H9 (cell line): ENCODE measurements at places on chromosomes 6 and 20. TPM values are rescaled to one million over a fixed set of nuclear protein-coding genes. Genes with fewer than 3 reads are reported as not detected.

DNA sequence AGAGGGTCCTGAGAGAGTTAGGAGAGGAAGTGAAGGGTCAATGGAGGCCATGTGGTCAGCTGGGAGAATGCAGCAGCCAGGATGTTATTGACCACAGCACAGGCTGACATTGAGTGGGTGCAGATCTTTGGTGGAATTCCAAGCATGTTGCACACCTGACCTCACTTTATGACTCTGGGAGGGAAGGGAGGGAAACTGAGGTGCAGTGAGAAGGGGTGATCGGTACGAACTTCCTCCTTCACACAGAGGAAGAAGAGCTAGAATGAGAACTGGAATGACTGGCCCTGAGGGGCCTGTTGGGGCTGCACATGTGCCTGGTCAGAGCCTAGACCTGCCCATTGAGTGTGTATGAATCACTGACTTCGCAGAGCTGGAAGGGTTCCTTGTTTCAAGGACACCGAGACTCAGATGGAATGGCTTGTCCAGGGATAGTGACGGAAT lies 9.8 kb downstream of the FAM83D start:
- no peak for DNase-seq

DNA sequence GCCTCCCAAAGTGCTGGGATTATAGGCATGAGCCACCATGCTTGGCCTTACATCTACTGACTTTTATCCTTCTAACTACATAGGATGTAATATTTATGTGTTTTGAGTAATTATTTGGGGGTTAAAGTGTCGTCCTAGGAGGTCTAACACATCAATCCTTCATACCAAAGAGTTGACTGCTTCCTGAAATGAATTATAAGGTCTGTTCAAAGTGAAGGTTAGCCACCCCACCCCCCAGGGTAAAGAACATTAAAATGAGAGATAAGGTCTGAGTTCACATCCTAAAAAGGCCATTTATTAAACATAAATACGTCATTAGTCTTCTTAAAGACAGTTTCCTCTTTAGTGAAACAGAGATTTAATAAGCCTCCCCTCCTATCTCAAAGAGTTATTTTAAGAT lies 33.8 kb downstream of the TNFAIP3 start:
- DNase-seq: no peak

- no peak for DNase-seq
Observed at GRCh38 chr20:41139227-41140093, 2.1 kb downstream of the PLCG1 start.

GRCh38 chr6:37308069-37308815 lies 45.5 kb upstream of the RNF8 start:
- DNase-seq: no peak

GRCh38 chr6:6376845-6377244 lies 56.4 kb upstream of the F13A1 start:
- DNase-seq: no peak

- DNase-seq: no peak
Observed at GRCh38 chr6:7803214-7803613, 77.3 kb downstream of the BMP6 start.

DNA sequence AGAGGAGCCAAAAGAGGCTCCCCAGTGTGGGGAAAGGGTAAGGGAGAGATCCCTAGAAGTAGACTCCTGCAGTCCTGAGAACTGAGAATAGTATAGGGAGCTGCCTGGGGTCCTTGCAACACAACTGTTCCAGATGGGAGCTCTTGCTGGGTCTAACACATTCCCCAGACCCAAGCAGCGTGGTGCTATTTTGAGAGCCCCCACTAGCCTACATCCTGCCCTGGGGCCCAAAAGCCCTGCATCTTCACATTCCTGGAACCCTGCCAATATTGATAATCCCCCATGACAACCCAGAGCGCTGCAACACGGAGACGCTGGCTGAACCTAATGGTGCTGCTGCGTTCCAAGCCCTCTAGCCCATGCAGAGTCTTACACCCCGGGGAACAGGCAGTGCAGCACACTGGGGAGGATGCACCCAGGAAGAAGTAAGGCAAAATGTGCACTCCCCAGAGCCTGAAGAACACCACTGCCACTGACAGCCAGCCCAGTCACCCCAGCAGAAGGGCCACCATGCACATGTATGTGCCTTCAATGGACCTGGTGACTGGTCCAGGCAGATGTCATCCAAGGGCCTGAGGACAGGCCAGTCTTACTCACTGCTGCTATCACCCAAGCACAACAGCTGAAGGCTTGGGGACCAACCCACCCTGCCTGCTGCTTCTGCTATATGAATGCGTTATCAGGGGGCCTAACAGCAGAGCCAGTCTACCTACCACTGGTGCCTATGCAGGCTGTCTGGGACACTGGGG lies 7.0 kb upstream of the RNF217 start:
- DNase-seq: no peak

GRCh38 chr6:5250911-5251310 lies 9.8 kb downstream of the LYRM4 start:
- DNase-seq: no peak

DNA sequence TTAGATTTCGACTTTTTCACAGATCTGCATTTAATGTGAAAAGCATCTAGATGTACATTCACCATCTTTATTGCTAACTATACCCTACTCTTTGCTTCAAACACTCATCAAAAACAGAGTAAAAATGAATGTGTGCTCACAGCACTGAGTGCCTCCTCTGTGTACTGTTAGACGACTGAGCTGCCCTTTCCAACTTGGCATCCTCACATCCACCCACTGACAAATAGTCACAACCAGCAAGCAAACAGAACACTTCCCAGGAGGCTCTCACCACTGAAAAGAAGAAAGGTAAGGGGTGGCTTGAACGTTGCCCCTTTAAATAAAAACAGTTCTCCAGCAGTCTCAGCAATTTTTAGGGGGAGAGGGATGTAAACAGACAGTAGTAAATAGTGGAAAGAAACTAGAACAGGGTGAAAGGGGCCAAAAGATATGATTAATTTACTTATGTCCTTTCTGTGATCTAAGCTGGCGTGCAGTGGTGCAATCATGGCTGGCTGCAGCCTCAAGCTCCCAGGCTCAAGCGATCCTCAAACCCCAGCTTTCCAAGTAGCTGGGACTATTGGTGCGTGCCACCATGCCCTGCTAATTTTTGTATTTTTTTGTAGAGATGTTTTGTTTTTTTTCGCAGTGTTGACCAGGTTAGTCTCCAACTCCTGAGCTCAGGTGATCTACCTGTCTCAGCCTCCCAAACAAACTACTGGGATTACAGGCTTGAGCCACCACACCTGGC lies 48.7 kb downstream of the IPCEF1 start:
- DNase-seq: no peak

The ARG1 gene
- not detected in 2 replicates for total RNA-seq

The CENPQ gene
- 14.5 and 15.5 TPM in 2 replicates for total RNA-seq

The MCCD1 gene
- total RNA-seq: not detected in 2 replicates

The LST1 gene
- not detected in 2 replicates for total RNA-seq

The ADISSP gene
- total RNA-seq: 79.2 and 80.9 TPM in 2 replicates

The SERAC1 gene
- total RNA-seq: 6.4 and 7.6 TPM in 2 replicates

The EYS gene
- total RNA-seq: 0.11 TPM in 1 of 2 replicates, not detected in the other

The CFAP61 gene
- 0.44 TPM in 1 of 2 replicates, not detected in the other for total RNA-seq

The WFDC5 gene
- total RNA-seq: not detected in 2 replicates
